ENCODE measurements at places on chromosomes 6 and 20.

- DNase-seq = no peak
These were observed 2.6 kb downstream of the DUSP22 start for GRCh38 chr6:294656-295565.

- no peak for DNase-seq
These were observed 622 bp downstream of the SS18L1 start for GRCh38 chr20:62143957-62144825.

GRCh38 chr20:63774306-63774705 lies 34.7 kb downstream of the SLC2A4RG start:
- DNase-seq = no peak

- no peak for DNase-seq
These were observed 116.6 kb downstream of the BMP2 start for GRCh38 chr20:6884114-6884513.

DNA sequence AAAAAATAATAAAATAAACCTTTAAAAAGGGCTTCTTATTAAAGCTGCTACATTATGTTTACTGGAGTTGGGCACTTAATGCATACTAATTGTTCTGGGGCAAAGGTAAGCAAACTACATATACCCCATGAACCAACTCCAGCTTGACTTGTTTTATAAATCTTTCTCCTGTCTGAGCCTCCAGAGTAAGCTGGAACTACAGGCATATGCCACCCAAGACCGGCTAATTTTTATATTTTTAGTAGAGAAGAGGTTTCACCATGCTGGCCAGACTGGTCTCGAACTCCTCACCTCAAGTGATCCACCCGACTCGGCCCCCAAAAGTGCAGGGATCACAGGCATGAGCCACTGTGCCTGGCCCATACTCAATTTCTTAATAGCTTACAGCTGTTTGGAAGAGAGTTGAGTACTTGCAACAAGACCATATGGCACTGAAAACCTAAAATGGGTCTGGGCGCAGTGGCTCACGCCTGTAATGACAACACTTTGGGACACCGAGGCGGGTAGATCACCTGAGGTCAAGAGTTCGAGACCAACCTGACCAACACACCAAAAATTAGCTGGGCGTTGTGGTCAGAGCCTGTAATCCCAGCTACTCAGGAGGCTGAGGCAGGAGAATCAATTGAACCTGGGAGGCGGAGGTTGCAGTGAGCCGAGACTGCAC lies 19.9 kb downstream of the ROMO1 start:
- no peak for DNase-seq

DNA sequence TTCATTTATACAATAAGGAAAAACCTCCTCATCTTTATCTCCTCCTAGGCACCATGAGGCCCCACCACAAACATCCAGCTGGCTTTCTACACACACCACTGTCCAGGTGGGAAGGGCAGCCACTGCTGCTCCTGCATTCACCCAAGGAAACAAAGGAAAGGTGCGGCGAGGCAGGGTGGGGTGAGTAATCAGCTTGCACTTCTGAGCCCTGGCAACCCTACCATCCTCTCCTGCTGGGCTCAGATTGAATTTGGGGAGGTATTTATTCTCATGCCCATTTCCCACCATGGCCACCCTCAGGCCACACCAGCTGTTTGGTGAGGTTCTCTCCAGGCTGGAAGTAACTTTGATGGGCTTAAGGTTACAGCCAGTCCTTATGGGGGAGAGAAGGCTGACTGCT lies 31.2 kb upstream of the SPDEF start:
- no peak for DNase-seq

- DNase-seq = no peak
These were observed 31.3 kb upstream of the CCDC167 start for GRCh38 chr6:37531026-37531425.

DNA sequence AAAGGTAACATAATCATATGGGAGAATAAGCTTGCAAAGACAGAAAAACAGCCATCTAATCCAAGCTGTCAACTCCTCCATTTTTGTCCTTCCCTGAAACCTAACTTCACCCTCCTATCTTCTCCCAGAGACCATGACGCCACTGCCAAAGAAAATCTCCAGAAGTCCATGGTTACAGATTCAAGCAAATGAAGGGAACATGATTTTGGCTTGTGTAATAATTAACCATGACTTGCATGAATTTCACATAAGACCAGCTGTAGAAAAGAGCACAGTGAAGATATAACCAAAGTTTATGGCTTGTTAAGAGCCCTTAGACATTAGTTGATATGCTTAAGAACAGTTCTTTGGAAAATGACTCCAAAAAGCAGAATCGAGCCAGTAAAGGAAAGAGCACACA lies 342.1 kb upstream of the NRSN1 start:
- DNase-seq = no peak

- DNase-seq = no peak
These were observed 75.4 kb downstream of the GRM4 start for GRCh38 chr6:34070315-34071135.

- no peak for DNase-seq
These were observed 95.7 kb downstream of the SMLR1 start for GRCh38 chr6:130922922-130923321.

GRCh38 chr6:134456226-134456625 lies 138.3 kb upstream of the SGK1 start:
- DNase-seq = no peak

- no peak for DNase-seq
These were observed 104.8 kb upstream of the BTN3A2 start for GRCh38 chr6:26260110-26260637.

DNA sequence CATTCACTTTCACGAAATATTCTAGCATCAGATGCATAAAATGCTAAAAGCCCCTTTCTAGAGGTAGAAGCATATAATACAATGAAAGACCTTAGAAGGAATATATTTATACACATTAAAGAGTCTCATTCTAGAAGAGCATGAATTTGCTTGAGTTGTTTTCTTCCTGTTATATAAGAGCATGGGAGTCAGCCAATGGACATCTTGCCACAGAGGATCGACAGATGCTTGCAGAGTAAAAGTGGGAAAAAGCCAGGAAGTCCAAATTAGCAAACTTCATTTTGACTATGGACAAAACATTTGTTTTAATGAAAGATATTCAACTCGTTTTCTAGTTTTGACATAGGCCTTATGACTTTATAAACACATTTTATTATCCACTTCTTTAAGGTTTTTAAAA lies 44.2 kb upstream of the RIPPLY2 start:
- no peak for DNase-seq

DNA sequence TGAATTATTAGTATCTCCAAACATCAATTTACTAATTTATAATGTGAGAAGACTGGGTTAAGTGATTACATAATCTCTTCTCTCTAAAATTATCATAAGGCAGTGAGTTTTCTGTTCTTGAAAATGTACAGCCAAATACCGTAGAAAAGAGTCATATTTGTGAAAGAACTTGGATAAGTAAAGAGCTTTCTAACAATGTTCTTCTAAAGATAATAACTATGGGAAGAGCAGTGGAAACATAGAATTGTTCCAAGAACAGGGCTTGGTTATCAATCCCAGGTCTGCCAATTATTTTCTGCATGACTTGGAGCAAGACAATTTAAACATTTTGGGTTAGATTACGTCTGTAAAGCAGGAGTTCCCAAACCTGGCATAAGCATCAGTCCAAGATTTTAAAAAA lies 198.1 kb upstream of the SGK1 start:
- DNase-seq = no peak

- no peak for DNase-seq
These were observed 90.2 kb downstream of the THBS2 start for GRCh38 chr6:169163411-169163901.

- DNase-seq = no peak
These were observed 5.4 kb upstream of the IER3 start for GRCh38 chr6:30749554-30750378.

GRCh38 chr20:59810449-59811187 lies 122.8 kb downstream of the SYCP2 start:
- no peak for DNase-seq

DNA sequence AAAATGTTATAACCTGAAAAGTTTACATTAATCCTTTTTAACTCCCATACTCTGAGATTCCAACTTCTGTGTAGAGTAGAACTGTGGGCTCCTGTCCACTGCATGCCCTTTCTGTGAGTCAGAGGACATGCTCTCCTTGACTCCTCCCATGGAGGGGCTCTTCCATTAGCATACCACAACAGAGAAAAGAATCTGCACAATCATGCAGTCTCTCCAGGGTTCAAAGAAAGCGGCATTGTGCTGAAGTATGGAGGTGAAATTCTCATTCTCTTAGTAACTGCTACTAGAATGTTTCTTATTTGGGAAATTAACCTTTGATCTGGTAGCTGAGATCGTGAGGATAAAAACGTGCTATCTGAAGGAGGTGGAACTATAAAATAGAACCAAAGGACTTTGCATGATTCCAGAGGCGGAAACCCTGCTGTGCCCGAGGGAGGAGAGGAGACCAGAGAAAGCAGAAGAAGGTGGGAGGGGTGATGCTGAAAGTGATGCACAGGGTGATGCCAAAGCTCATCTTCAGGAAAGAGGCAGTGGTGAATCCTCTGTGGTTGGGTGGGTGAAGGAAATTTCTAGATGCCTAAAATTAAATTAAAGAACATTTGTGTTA lies 202.2 kb upstream of the PCSK2 start:
- no peak for DNase-seq

GRCh38 chr6:158077676-158078075 lies 90.4 kb downstream of the SERAC1 start:
- no peak for DNase-seq

DNA sequence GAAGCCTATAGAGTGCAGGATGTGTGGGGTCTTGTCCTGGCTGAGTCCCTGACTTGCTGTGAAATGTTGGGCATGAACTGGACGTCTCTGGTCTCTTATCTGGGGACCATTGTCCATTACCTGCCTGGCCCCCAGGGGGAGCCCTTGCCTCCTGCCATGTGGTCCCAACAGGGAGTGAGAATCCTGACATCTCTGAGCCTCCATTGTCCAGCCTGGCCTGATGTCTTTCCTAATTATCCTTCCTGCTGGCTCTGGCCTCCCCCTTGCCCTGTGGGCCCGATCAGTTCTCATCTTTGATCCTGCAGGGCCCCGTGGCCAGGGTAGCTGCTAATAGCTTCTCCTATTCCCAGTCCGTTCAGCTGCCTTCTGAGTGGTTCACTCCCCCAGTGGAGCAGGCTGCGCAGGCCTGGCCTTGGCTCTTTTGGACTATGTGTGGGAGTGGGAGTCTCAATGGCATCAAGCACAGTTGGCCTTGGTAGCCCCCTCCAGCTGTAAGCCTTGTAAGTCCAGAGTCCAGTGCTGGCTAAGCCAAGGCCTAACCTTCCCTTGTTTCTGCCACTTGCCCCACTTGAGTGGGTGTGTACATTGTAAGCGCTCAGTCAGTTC lies 77.9 kb upstream of the RALY start:
- DNase-seq = peak; percentile 14

DNA sequence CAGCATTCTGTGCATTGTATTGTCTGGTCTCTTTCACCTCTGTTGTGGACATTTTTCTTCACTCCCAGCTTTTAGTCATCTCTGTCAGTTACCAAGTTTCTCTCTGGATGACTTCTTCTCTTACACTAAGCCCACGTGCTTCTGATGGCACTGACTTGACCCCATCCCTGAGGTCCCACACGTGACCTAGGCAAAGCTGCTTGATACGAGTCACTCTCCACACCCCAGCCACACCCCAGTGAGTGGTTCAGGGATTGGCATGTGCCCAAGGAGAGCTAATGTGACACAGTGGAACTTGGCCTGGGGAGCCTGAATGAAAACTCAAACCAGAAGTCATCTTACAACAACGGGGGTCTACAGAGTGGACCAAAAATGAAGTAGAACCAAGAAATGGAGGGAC lies 32.2 kb downstream of the HTR1E start:
- DNase-seq = no peak

DNA sequence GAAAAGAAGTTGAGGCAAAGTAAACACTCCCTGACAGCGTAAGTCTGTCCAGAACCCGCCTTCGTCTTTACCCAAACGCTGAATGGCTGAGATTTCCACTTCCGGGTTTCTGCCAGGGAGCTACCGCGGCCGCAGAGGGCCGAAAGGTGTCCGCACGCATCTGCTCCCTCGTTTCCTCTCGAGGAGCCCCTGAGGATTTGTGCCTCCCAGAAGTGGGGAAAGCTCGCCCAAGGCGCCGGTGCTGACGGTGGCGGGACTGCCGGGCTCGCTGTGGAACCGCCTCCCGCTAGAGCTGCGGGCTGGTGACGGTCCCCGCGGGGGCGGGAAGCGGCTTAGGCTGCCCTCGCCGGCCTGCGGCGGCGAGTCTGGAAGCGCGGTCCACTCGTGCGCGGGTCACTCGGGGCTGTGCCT lies 1760.2 kb upstream of the DEFB115 start:
- DNase-seq = no peak

- no peak for DNase-seq
These were observed 17.1 kb upstream of the NCOA7 start for GRCh38 chr6:125773387-125774341.

GRCh38 chr6:111478749-111479148 lies 4.3 kb downstream of the REV3L start:
- DNase-seq = no peak

- no peak for DNase-seq
These were observed 977 bp downstream of the TNXB start for GRCh38 chr6:32108094-32108627.
